Testis (tissue), 5 donors: ENCODE measurements at places on chromosomes 3 and 15.

DNA sequence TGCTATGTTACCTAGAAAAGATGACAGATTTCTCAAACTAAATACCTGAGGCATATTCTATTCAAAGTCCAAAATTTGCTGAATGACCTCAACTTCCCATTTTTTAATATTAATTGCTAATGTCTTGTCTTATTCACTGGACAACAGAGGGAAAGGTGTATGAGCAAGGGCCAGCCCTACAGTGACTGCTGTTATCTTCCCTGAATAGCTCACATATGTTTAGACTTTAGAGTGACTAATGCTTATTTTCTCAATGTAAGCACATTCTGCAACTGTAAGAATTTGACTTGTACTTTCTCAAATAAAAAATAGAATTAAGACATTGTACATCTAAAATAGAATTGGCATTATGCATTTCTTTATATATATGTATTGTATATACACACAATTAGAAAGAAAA is 26.5 kb upstream of the AADACL2 start:
- DNase-seq: no peak

DNA sequence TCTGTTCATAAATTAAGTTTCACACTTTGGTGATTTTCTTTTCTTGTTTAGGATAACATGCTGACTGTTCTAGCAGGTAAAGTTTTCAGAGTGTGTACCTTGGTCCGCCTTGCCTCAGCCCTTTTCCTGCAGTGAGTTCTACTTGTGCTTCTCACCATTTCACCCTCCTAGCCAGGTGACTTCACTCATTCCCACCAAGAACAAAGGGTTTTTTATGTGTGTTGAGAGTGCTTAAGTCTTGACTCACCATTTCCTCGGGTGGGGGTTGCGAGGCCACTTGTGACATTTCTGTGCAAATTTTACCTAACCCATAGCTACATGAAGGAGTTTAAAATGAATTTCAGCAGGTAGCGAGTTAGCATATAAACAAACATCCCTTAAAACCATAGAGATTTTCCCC is 81.4 kb downstream of the C3orf38 start:
- DNase-seq: no peak

GRCh38 chr3:46851364-46852333 is 11.6 kb downstream of the MYL3 start:
- peak; percentile 4 for DNase-seq

DNA sequence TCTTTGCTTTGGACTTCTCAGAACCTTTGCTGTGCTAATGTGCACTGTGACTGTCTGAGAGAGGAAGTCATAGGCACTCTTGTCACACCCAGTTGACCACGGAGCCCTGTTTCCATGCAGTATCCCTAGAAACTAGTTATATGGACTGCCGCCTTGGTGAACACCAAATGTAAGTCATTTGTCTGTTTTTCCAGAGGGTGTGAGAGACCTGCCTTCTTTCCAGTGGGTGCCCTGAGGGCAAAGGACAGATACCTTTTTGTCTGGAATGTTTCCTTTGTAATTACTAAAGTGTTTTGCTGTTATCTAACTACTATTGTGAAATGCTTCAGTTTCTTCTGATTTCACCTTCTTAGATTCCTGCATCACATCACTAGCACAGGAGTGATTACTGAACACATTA is 91.8 kb downstream of the LARS2 start:
- DNase-seq: no peak

DNA sequence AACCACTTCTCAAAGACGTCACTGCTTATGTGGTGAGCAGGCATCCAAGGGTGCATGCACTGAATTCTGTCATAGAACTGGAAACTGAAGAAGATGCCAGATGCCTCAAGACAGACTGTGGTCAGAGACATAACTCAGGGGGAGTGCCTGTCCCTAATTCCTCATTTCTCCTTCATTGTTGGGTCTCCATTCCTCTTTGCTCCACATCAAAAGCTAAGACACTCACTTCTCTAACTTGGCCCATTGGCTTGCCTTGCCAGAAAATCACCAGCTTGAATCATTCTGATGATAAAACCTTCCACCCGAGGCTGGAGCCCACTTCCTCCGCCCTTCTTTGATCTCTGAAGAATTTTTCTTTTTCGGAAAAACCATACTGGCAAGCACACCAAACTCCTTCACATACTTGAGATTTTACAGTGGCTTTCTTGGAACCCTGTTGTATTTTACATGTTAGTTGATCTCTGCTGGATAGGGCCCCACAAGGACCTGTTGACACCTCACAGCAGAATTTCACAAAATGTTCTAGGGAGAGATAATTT is 69.9 kb downstream of the COL8A1 start:
- no peak for DNase-seq
